ENCODE measurements at places on chromosomes 4 and X.

- no peak for DNase-seq
Measured at GRCh38 chr4:128335541-128335940, 47.9 kb upstream of the PGRMC2 start.

DNA sequence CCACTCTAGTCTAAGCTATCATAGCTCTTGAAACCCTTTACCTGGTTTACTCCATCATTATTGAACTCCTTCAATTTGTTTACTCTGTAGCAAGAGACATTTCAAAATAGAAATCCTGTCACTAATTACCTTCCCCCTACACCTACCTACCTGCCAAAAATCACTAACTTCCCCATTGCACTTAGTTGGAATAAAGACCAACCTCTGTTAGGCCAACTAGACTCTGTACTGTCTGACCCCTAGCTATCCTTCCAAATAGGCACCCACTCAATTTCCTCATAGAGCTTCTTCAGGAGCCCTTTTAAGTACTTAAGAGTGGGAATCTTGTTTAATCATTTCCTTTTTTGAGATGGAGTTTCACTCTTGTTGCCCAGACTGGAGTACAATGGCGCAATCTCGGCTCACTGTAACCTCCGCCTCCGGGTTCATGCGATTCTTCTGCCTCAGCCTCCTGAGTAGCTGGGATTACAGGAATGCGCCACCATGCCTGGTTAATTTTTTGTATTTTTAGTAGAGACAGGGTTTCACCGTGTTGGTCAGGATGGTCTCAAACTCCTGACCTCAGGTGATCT is 8.9 kb upstream of the CDKL2 start:
- DNase-seq, result no peak

GRCh38 chr4:15188605-15189539 is 186.6 kb downstream of the CPEB2 start:
- no peak for DNase-seq

- DNase-seq, result no peak
Measured at GRCh38 chrX:81586096-81586495, 384.2 kb downstream of the SH3BGRL start.

- DNase-seq, result no peak
Measured at GRCh38 chrX:22686138-22686541, 313.6 kb upstream of the DDX53 start.

GRCh38 chr4:184680698-184681097 is 31.2 kb downstream of the PRIMPOL start:
- no peak for DNase-seq

DNA sequence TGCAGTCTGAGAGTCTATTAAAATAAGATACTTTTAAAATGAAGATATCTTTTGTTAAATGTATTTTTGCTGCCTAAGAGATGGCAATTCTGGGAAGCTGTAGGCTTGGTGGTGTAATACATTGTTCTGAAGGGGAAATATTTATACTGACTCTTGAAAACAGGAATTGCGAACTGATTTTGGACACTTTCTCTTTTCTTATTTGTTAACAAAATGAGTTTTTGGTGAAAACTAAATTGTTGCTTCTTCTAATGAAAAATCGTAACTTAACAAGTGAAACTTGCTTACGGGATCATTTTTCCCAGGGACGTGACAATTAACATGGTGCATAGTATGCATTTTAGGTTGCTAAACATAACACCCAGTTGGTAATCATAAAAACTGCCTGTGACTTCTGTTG is 71.0 kb downstream of the RAPGEF2 start:
- no peak for DNase-seq

GRCh38 chrX:153397256-153397960 is 3.7 kb downstream of the PNMA6E start:
- no peak for DNase-seq

GRCh38 chr4:2615821-2616220 is 79.4 kb downstream of the FAM193A start:
- no peak for DNase-seq

- no peak for DNase-seq
Measured at GRCh38 chrX:22389556-22390179, 117.0 kb downstream of the CBLL2 start.

DNA sequence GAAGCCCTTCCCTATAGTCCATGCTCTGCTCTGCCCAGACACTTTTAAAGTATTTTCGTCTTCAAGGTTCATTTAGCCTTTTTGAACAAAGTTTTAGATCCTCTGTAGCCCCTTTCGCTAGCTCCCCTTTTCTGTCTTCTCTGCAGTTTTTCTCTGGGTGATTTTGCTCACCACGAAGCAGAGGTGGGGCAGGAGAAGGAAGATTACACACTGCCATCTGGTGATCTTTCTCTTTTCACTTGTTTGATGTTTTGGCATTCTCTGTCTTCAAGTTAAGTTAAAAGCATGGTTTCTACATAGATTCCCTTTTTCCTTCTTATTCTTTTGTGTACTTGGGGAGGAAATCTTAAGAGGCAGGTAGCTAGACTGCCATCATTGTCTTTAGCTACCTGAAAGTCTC is 43.9 kb downstream of the CC2D2A start:
- no peak for DNase-seq

- DNase-seq, result no peak
Measured at GRCh38 chr4:53800741-53801140, 209.5 kb upstream of the LNX1 start.

DNA sequence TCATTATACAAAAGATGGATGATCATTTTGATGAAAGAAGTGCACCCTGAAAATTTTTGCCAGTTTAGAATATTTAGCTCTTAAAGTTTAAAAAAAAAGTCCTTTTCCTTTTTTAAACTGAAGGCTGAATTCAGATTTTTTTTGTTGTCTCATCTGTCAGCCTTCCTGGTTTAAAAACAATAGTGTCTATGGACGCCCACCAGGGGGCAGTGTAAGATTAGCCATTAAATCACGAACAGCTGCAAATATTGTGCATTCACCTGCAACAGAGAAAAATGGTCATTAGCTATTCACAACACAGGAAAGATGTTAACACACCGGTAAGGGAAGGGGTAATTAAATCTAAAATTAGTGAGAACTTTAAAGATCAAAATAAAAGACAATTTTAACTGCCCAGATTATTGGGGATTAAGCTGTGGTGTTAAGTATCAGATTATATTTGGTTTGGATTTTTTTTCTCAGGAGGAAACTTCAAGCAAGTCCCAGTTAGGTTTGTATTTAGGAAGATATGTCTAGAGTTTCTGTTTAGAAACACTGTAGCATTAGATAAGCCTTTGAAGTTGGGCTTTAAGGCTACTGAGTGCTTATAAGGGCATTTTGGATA is 4.4 kb upstream of the CXorf38 start:
- DNase-seq, result peak; percentile 68

DNA sequence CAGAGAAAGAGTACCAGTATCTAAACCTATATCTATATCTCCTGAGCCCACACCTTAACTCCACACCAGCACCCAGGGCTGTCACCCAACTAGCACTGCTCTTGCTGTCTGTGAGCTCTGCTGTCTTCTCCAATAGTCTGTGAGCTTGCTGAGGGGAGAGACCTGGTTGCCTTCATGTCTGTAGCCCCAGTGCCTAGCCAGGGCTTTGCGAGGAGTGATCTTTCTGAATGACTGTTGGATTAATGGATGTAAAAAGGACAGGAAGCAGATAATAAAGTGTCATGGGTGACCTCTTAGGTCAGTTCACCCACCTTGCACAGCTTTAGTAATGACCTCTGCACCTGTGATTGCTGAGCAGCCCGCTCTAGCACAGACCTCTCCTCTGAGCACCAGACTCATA is 30.5 kb downstream of the CNGA2 start:
- no peak for DNase-seq

- DNase-seq, result no peak
Measured at GRCh38 chr4:172050911-172051310, 237.7 kb downstream of the GALNTL6 start.

- DNase-seq, result no peak
Measured at GRCh38 chrX:94932278-94932965, 1258.4 kb downstream of the FAM133A start.

DNA sequence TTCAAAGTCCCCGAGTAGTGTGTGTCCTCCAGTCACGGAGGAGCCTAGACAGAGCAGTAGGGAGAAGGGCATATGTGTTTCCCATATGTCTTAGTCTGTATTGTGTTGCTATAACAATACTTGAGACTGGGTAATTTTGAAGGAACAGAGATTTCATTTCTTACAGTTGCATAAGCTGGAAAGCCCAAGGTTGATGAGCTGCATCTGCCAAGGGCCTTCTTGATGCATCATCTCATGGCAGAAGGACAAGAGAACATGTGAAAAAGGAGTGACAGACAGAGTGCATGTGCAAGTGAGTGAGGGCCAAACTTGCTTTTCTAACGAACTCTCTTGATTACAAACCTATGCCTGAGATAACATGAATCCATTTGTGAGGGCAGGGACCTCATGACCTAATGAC is 243.4 kb downstream of the ARHGAP10 start:
- no peak for DNase-seq

DNA sequence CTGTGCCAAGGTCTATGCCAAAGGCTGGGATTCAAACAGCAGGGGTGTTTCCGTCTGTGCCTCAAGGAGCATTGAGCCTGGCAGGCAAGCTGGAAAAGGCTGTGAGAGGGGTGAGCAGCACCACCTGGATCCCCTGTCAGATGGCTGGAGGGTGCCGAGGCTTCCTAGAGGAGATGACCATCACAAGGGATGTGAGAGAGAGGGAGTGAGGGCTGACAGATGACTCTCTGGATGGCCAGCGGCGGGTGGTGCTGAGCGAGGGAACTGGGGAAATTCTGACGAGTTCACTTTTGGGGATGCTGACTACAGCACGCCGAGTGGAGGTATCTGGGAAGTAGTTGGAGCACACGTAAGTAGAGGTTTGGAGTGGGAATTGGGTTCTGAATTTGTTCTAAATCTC is 22.6 kb upstream of the CYP4V2 start:
- DNase-seq, result no peak

GRCh38 chrX:73561801-73562200 is 1.2 kb upstream of the CHIC1 start:
- DNase-seq, result no peak

DNA sequence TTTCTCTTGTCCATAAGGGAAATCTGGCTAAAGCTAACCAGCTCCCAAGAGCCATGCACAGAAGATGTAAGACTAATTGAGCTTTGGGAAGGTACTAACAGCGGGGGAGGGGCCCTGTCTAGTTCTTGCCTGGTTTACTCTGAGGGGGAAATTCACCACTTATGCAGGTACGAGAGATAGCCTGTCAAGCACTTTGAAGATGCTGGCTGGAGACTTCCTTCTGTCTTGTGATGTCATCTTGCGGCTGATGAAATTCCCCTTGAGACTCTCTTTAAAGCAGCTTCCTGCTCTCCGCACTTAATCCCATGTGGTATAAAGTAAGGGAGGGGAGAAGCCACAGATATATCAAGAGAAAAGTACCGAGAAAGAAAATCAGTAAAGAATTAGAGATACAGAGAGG is 345.3 kb downstream of the MAPK10 start:
- DNase-seq, result no peak

DNA sequence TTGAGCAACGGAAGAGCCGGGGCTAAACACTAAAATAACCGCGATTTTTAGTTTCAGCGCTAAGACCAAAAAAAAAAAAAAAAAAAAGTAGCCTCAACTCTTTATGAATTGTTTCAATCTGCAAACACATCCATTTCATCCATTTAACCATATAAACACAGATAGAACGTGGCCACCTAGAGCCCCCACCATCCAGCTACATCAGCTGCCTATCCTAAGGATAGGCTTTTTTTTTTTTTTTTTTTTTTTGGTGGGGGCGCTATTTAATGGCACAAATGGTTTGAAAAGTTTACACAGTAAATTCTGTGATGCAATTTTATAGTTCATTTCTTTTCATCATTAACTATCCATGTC is 492 bp upstream of the HDAC8 start:
- no peak for DNase-seq

DNA sequence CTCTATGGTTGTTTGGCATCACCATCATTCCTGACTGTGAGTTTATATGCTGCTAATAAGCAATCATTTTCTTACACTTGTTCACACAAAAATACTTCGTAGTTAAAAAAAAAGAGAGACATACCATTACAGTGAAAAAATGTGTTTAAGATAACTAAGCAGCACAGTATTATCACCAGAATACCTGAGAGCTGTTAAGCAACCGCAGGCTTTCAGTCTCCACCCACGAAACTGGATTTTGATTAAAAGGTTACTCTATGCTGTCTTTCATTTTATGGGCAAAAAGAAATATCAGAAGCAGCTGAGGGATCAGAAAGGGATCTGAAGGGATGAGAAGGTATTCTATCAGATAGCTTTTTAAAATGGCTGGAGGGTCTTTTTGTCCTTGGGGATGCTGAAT is 148.3 kb downstream of the NEK1 start:
- no peak for DNase-seq

GRCh38 chr4:94014484-94015136 is 186.1 kb downstream of the ATOH1 start:
- no peak for DNase-seq

- DNase-seq, result no peak
Measured at GRCh38 chr4:13849778-13850177, 222.3 kb upstream of the BOD1L1 start.

DNA sequence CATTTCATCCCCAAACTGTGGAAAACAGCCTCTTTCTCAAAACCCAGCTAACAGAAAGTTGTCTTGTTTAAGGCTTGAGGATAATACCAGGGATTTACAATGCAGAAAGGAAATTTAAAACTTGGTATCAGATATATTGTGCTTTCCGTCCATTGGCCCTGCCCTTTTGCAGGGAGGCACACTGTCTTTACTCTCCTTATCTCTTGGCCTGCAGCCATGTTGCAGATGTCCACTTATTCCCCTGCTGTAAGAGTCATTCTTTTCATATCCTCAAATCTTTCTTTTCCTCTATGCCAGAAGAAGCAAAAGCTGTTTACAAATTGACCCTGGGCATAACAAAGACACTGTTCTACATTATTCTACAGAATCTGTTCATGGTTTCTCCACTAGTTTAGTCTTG is 75.6 kb upstream of the DYNLT3 start:
- no peak for DNase-seq

DNA sequence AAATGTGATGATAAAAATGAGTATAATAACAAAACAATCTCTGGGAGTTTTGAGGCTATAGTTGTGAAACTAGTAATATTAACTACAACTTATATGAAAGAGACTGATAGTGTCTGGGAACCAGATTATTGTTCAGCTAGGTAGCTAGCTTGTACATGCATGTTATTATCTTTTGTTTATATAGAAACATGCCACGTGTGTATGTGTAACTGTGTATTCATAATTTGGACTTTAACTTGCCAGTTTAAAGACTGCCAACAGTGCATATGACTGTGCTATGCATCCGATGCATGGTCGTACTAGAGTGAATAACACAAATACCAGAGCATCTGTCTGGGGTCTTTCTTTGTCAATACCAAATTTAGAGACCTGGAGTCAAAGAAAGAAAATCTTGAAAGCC is 92.2 kb downstream of the ADGRL3 start:
- no peak for DNase-seq

GRCh38 chr4:156805696-156806095 is 165.9 kb downstream of the PDGFC start:
- DNase-seq, result no peak

DNA sequence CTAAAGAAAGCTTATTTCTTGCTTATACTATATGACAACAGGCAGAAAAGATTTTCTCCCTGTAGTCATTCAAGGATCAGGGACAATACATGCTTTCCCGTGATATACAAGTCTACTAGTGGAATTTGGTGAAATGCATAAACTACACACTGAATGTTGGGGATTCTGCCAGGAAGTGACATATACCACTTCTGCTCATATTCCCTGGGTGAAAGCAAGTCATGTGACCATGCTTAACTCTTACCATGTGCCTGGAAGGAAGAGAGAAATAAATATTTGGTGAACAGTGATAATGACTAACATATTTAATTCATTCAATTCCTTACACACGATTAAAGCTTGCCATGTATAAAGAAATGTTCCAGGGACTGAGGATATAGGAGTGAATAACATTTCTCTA is 534.6 kb downstream of the PPARGC1A start:
- DNase-seq, result no peak
